ENCODE measurements at places on chromosomes 5 and 9.

DNA sequence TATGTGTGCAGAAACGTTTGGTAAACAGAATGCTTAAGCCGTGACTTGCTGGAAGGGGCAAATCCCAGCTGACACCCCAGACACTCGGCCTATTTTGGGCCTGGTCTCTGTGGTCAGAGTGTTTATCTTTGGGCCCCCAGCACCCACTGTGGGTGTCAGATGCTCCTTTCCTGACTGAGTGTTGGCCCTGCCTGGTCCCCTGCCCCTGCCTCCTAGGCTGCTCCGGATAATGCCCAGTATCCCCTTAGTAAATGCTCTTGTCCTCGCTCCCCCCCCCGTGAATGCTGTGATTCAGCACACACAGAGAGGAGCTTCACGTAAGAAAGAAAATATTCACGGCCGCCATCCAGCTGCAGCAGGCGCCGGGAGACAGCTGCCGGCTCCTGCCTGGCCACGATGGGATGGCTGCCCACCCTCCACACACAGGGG is 11.3 kb upstream of the ANGPTL2 start:
- no peak for DNase-seq

- DNase-seq: no peak
Observed at GRCh38 chr9:121714075-121714705, 62.8 kb downstream of the DAB2IP start.

DNA sequence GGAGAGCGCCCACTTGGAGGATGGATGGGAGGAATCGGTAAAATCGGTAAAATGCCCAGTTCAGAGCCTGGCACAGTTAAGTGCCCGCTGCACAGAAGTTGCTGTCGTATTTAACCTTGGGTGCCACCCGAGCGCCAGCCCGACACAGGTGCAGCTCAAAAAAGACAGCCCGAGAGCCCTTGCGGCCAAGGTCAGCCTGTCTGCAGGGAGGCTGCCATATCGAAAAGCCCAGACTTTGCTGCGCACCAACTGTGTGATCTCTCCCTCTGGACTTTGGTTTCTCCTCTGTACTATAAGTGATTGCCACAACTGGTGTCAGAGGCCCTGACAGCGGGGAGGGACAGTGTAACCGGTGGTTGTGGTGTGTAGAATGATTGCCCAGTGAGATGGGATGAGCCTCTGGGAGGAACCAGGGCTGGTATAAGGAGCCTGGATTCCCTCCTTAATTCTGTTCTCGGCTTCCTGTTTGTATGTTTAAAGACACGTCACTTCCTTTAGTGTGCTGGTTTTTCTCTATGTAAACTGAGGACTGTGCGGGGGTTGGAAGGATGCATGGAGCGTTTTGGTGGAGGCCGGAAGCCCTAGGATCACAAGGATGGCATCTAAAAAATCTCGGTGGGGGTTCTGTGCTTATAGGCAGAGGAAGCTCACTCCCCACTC is 792 bp downstream of the NTMT1 start:
- DNase-seq: no peak

DNA sequence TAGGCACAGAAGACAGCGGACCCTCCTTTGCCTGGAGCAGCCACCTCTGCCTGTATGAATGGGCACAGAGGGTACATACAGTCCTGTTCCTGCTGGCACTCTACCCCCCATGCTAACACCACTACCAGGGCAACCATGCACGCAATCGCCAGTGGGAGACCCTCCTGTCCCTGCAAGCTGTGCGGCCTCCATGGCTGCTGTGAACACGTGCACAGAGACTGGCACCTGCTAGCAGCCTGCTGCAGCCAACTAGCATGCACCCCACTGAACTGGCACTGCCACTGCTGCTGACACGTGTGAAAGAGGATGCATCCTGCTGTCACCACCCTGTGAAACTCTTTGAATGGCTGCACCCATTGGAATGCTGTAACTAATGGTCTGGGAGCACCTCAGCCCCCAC is 885.2 kb upstream of the ARRDC3 start:
- no peak for DNase-seq

DNA sequence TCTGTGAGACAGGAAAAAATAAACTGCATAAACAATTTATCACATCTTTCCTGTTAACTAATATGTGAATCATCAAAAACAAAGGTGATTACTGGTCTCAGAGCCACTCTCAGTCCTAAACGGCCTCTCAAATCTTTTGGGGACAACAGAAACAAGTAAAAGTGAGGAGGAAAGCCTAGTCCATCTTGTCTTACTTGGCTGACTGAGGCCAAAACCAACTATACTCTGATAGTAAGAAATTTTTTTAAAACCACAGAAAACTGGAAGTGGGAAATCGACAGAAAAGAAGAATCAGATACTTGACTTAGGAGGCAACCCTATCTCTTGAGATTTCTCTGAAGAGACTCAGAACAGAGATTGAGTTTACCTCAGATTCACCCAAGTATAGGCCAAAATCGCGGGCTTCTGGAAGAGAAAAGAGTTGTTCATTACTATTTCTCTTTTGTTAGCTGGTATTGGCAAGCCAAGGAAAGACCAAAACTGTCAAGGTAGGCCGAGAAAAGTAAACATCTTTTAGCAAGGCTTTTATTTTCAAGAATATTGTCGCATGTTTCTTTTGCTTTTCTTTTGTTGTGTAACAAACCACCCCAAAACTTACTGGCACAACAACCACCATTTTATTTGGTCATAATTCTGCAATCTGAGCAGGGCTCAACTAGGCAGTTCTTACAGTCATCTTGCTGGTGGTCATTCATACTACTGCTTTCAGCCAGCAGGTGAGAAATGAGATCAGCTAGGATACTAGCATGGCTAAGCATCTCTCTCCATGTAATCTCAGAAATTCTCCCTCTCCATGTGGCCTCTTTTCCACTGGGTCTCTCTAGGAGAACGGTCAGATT is 46.1 kb downstream of the RFX3 start:
- no peak for DNase-seq

- DNase-seq: peak; percentile 64
Observed at GRCh38 chr9:131503626-131504465, 1.1 kb downstream of the POMT1 start.

DNA sequence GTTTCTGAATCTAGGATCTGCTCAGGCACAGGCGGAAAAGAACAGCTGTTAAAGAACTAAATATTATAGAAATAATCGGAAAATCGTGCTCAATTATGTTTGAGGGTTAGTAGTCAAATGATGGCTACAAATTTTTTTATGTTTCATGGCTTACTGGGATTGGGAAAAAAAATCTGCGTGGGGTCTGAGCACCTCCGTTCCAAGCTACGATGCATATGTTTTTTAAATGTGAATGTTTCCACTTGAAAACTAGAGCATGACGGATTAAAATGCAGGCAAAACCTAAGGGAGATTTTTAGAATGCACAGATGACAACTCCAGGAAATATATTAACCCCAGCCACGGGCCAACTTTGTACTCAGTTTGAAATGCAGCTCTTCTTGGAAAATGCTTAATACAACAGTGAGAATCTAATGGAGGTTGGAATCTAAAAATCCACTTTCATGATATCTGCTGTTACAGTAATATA is 5.3 kb downstream of the OTP start:
- DNase-seq: no peak

DNA sequence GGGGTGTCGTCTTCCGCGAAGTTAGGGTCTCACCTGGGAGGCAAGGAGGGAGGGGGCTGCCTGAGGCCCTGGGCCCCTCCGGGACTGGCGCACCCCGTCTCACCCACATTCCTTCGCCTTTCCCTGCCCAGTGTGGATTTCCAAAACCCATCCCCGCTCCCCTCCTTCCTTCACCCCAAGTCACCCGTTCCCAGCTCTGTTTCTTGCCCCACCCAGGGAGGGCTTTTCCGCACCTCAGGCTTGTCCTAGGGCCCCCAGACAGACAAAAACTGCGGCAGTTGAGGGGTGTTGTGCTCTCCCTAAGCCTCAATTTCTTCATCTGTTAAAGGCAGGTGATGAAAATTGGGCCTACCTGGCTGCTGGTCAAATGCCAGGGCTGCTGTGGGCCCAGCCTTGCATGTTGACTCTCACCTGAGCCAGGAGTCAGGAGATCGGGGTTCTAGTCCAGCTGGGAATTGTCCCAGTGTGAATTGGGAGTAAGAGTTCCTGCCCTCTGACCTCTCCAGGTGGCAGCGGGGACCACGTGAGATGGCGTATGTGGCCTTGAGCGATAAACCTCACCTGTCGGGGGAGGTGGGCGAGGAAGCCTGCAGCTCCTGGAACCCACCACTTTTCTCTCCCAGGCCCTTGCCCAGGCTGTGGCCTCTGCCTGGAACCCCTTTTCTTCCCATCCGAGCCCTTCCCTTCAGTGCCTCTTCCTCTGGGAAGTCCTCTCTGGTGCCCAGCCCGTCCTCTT is 143.4 kb upstream of the IER5L start:
- no peak for DNase-seq

GRCh38 chr5:31133488-31133887 is 60.0 kb upstream of the CDH6 start:
- DNase-seq: no peak

DNA sequence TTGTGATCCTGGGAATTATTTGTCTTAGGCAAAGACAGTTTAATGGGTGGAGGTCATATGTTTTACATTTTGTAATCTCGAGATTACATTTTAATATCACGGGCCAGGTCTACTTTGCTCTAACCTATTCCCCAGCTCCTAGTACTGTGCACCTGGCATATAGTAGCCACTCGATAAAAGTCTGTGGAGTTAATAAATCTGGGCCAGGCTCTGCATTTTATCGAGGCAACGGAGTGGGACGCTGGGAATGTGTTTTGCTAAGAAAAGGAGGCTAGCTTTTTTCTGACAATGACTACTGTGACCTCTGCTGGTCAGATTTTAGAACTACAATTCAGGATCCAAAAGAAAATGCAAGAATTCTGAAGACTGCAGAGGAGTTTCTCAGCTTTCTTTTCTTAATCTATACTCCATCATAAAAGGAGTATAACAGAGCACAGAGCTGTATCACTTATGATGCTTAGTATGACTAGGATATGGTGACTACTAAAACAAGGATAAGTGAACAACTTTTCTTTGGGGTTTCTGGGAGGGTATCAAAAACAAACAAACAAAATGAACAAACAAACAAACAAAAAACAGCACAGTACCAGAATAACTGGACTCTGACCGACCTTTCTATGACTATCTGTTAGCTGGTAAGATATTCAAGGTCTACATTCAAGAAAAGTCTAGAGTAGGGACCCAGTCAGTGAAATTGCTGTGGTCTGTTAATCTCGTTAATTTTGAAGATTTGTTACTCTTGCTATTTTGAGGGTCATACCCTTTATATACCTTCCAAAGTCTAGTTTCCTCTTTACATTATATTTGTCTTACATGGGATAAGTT is 46.1 kb upstream of the CER1 start:
- peak; percentile 57 for DNase-seq

GRCh38 chr9:128392302-128393144 is 21.3 kb downstream of the URM1 start:
- DNase-seq: no peak

DNA sequence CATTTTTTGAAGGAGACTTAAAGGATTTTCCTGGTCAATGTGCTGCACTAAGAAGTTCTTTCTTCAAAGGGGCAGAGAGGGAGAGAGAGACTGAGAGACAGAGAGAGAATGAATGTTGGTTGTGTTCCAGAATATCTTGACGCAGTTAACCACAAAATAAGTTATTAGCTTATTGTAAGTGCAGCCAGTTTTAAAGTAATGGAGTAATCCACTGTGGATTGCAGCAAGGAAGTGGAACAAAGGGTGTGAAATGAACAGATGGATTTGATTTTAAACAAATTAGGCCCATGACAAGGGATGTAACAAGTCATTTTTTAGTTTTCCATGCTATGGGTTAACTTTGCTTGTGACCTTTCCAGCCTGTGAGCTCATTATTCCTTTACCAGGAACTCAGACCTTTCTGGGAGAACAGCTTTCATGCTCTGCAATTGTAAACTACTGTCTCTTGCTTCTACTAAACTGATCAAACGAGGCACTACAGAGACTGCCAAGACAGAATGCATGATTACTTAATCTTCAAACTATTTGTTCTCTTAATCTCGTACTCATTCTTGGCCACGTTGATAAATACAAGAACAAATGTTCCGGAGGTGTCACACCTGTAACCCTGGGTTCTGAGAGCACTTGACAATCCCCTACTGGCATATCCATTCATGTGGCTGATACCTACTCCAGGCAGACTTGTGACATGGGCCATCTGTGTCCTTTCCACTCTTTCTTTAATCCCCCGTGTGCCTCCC is 131.1 kb downstream of the TLE1 start:
- no peak for DNase-seq

DNA sequence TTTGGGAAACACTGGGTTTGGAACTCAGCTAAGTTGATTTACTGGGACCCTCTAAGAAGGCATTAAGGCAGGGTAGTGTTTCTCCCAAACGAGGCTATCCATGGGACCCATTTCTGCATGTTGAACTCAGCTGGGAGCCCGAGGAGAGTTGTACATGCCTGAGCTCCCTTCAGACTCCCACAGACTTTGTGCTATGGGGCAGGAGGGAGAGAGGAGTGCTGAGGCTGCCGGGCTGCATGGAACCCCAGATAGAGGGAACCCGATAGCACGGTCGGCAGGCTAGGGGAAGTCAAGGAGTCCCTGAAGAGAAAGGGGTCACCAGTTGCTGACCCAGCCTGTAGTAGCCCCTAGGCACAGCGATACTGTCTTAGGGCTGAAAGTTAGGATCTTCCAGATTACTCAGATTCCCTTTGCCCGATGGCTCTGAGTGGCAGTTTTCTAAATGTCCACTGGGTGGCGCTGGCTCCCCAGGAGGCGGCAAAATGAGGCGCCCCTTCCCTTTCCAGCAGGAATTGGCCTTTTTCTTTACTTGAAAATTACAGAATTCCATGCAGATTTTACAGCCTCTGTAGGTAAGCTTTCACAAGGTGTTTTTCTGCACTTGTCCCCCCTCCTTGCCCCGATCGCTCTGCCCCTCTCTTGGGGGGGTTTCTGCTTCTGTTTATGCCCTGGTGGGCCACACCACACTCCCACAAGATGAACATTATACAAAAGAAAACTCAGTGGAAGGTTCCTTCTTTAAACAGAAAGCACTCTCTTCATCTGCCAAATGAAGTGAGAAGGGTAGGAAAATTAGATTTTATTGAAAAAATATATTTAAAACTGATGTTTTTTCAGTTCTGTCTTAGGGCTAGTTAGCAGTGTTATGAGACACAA is 17.8 kb downstream of the NANS start:
- peak; percentile 80 for DNase-seq

- no peak for DNase-seq
Observed at GRCh38 chr5:53520813-53521212, 39.6 kb upstream of the NDUFS4 start.

- DNase-seq: peak; percentile 93
Observed at GRCh38 chr5:94111209-94112004, 370.0 kb upstream of the POU5F2 start.

Measured in D341Med (cell line).